ENCODE measurements at places on chromosomes 4 and X.

DNA sequence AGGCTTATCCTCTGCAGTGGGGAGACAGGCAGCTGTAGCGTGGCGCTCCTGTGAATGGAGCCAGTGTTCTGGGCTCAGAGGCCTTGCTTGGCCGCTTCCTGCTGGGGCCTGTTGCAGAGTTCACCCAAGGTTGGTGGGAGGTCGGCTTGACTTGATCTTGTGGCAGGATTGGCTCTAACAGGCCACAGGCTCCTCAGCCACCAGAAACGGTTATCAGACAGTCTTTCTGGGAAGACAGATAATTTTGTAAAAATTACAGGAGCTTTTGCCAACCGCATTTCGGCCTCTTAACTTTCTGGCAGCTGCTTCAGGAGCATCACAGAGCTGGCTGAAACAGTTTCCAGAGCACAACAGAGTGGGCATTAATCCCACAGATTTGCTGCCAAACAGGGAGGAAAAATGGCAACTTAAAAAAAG is 66.4 kb downstream of the DIPK2B start:
- no peak for DNase-seq

DNA sequence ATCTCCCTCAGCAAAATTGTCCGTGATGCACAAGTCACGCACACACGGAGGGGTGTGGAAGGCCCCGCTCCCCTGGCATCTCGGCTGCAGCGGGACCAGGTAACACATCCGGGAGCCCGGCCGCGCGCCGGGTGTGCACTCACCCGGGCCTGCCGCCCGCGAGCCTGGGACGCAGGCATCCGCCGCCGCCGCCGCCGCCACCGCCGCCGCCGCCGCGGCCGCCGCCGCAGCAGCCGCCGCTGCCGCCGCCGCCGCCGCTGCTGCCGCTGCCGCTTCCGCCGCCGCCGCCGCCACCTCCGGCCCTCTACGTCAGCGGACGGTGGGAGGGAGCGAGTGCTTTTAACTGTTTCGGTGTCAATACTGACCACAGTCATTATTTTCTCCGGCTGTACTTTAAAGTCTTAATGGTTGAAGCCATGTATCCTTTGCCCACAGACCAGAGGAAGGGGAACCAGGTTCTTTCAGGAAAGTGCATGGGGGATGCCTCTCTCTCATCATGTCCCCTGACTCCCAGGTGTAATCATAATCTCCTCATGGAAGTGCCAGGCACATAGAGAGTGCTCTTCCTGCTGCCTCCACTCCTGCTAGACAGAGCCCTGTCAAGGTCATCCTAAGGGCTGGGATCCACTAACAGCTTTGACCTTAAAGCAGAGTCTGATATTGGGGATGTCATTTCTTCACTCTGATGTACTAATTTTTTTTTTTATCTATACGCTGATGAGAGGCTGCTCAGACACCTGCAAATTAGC is 38.0 kb downstream of the MAGEE2 start:
- no peak for DNase-seq

- DNase-seq = no peak
Measured at GRCh38 chrX:7261672-7262332, 113.8 kb upstream of the PUDP start.

DNA sequence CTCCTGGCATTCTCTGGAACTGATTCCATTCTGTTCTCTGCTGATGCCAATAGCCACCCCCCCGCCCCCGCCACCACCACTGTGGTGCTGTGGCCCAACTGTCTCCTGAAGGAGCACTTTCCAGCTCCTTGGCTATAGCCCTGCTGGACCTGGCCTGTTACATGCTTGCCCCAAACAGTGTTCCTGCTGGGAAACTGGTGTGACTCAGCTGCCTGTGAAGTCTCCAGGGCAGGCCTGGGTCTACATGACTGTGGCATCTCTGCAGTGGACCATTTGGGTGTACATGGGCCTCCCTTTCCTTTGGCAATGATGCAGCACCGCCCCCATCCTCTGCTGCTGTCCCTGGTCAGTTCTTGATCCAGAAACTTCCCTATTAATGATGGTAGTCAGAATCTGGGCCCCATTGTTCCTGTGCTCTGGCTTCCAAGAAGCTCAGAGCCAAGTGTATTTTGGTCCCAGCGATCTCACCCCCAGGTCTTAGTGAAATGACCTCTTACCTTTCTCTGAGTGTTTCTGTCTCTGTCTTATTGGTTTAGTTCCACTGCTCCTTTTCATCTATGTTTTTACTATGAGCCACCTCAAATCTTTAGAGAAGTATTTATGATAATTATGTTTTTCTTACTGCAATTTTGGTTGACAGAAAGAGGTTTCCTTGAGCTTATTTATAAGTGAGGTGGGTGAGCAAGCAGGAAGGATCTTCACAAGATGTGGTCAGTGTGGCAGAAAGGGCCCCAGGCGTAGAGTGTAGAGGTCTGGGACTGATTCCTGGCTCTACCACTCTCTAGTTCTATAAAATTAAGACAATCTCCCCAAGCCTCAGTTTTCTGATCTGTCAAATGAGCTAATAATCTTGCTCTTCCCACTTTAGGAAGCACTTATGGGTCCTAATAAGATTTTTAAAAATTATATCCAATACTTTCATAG is 210.7 kb upstream of the EOLA2 start:
- no peak for DNase-seq

- DNase-seq = no peak
Measured at GRCh38 chr4:72900952-72901351, 168.6 kb downstream of the COX18 start.

DNA sequence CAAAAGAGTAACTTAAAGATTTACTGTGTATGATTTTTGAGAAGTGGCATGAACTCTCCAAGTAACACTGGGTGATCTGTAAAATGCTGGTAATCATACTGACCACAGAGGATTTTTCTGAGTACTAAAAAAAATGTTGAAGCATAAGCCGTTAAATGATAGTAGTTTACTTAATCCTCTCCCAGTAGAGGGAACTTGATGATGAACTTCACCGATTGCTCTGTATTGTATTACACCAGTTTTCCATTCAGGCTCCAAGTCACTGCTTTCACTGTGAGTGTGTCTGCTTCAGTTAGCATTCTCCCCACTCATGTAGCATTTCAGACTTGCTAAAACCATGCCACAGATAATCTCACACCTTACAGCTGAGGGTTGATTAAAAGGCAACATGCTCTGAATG is 294.1 kb downstream of the GBA3 start:
- DNase-seq = no peak

DNA sequence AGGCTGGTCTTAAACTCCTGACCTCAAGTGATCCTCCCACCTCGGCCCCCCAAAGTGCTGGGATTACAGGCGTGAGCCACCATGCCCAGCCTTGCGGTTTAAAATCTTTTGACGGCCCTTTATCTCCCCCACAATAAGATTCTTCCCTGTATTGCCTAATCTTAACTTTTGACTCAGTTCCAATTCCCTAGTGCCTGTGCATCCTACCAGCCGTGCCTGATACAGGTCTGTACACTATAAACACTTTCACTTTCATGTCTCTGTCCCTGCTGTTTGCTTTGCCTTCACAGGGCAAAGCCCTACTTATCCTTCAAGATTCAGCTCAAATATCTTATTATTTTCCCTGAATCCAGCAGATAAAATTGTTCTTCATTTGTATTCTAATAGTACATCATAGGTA is 74.6 kb downstream of the WDR44 start:
- DNase-seq = no peak

GRCh38 chr4:177562163-177562562 is 119.9 kb upstream of the AGA start:
- no peak for DNase-seq

GRCh38 chr4:76589402-76589801 is 154.4 kb downstream of the SHROOM3 start:
- no peak for DNase-seq

- no peak for DNase-seq
Measured at GRCh38 chr4:75511841-75512240, 2.4 kb downstream of the RCHY1 start.

- DNase-seq = no peak
Measured at GRCh38 chr4:24287096-24287495, 297.3 kb downstream of the DHX15 start.

GRCh38 chrX:28697732-28698131 is 110.5 kb downstream of the IL1RAPL1 start:
- no peak for DNase-seq

GRCh38 chr4:68883870-68884269 is 67.7 kb downstream of the UGT2A3 start:
- no peak for DNase-seq

- no peak for DNase-seq
Measured at GRCh38 chrX:154502989-154503388, 12.6 kb upstream of the SLC10A3 start.

DNA sequence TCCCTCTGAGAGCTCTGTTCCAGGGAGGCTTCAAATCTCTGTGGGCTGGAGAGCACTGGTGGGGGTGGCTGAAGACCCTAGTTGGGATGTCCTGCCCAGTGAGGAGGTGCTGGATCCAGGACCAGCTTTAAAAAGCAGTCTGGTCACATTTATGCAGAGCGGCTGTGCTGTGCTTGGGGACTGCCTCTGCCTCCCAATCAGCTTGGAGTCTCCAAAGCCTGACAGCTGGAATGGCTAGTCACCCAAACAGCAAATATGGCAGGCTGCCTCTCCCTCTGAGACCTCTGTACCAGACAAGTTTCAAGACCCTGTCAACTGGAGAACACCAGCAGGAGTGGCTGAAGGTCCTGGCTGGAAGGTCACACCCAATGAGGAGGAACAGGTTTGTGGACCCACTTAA is 848.1 kb upstream of the DIAPH2 start:
- DNase-seq = no peak

DNA sequence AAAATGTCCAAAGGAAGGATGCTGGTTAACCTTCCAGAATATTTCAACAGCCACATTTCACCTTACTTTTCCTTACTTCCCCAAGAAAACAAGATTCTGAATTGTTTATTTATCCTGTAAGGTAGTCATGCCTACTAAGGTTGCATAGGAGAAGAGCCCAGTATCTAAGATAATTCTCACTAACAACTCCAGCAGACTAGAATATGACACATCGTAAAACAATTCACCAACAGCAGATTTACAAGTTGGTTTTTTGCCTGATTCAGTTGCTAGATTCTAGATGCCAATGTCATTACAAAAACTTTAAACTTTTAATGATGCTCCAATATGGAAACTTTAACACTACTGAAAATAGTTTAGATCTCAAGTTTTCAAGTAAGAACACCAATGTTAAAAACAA is 176.4 kb downstream of the IL13RA2 start:
- no peak for DNase-seq

DNA sequence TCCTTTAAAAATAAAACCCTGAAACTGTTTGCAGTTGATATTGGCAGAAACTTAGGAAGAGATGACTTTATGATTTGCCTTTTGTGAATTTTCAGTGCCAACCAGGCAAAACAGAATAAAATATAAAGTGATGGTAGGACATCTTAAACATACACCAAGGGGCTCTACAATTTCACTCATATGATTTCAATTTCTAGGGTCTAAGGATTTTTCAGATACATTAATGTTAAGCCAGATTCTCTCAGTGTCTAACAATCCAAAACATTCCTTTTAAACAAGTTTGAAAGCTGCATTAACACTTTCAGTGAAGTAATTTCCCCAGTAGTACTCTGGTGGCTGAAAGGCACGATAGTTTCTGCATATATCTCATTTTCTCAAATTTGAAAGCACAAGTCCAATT is 1262.0 kb upstream of the ADGRL3 start:
- no peak for DNase-seq

DNA sequence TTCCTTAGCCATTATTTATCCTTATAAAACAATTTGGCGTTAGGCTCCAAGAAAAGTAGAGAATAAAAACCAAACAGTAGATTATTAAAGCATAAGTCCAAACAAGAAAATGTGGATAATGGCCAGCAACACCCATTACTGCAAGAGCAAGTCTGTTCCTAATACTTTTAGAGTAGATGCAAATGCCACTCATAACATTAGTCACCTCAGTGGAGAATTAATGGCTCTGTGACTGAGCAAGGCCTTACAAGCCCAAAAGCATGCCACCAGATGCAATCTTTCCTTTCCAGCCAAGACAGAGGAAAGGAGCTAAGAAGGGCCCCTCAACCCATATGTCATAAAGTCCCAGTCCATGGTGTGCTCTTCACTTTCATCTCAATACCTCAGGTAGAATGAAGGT is 373.8 kb downstream of the OPHN1 start:
- DNase-seq = no peak

DNA sequence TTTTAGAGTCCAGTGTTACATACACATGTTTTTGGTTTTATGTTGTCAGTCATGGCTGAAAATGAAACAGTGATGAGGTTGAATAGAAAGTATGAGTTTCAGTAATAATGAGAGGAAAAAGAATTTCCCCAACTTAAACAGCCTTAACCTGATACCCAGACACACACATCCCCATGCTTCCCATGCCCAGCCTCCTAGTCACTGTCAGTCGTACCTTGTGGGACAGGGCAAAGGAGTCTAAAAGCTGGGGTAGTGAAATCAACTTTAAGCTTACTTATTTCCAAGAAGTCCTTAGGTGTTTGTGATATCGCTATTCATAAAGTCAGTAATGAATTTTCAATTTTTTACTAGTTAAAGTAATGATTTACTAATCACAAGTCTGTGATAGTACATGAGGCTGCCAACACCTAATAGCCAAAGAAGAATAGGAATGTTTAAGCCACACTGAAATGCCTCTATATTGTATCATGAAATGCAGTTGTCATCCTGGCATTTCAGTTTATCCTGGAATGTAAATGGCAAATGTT is 24.3 kb upstream of the GPR34 start:
- no peak for DNase-seq

GRCh38 chr4:148015058-148015457 is 283.2 kb downstream of the ARHGAP10 start:
- no peak for DNase-seq

DNA sequence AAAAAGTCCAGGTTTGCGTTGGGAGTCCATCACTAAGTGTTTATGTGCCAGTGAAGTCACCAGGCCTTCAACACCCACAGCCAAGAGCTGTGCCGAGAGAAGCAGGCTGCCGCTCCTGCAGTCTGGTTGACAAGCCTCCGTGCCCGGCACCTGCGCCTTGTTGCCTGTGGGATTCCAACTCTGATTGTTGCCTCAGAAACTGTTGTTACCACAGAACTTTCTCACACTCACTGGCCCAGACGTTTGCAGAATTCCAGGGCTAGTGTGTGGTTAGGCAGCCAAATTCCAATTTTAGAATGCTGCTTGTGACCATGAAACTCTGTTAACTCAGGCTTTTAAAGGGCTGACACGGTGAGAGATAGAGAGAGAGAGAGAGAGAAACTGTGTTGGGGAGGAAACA is 119.5 kb upstream of the LIMCH1 start:
- no peak for DNase-seq

DNA sequence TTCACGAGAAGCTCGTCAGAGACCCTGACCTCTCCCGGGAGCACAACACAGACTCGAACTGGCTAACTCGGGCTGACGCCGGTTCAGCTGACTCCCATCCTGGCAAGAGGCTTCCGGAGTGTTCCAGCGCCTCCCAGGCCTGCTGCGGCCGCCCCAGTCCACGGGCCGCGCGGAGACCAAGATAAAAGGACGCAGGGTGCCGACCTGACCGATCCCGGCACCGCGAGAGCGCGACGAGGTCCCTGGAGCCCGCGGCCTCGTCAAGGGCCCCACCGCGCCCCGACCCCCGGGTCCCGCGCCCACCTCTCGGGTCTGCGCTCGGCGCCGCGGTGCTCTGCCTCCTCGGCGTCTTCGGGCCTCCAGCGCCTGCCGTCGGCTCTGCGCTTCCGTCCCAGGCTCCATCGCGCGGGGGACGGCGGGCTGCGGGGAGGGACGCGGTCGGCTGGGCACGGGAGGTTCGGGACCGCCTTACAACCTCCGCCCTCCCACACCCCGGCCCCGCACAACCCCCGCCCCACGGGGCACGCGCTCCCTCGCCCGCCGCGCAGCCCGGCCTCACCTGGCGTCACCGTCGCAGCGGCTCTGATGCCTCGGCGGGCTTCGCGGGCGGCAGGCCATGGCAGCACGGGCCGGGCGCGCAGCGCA is 426 bp downstream of the SLBP start:
- DNase-seq = no peak

- DNase-seq = no peak
Measured at GRCh38 chr4:83360018-83360417, 25.4 kb upstream of the HPSE start.
